ENCODE measurements at places on chromosomes 7 and 10. TPM values are rescaled to one million over a fixed set of nuclear protein-coding genes. Genes with fewer than 3 reads are reported as not detected.

The PDE6C gene
- total RNA-seq, result not detected

The SFRP5 gene
- not detected for total RNA-seq

GRCh38 chr10:94430701-94431100 lies 28.4 kb downstream of the TBC1D12 start:
- DNase-seq, result no peak

The VSTM4 gene
- total RNA-seq, result 0.05 TPM

The TMEM273 gene
- 1.8 TPM for total RNA-seq

The TAS2R3 gene
- 0.25 TPM for total RNA-seq

DNA sequence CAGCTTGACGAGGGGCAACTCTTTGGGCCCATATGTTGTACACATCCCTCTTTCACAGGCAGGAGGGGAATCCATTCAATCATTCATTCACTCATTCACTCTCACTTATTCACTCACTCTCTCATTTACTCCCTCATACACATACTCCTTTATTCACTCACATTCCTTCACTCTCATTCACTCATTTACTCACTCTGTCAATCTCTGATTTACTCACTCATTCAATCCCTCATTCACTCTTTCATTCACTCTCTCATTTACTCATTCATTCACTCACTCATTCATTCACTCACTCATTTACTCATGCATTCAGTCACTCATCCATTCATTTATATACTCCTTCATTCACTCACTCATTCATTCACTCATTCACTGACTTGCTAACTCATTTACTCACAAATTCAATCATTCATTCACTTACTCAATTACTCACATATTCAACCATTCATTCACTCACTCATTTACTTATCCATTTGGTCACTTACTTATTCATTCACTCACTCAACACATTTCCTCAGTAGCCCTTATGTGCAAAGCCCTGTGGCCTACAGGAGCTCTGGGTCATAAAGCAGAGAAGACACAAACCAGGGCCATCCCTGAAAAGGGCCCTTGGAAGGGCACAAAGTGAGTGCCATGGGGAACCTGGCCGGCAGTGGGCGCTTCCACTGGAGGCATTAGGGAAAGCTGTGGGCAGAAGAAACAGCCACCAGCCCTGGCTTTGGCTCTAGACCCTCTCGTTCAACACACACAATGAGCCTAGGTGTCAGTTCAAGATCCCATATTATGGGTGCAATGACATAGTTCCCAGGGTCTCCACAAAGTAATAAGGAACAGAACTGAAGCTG lies 26.0 kb downstream of the HIP1 start:
- no peak for DNase-seq

The FOXI2 gene
- not detected for total RNA-seq

The SEMA3D gene
- not detected for total RNA-seq

DNA sequence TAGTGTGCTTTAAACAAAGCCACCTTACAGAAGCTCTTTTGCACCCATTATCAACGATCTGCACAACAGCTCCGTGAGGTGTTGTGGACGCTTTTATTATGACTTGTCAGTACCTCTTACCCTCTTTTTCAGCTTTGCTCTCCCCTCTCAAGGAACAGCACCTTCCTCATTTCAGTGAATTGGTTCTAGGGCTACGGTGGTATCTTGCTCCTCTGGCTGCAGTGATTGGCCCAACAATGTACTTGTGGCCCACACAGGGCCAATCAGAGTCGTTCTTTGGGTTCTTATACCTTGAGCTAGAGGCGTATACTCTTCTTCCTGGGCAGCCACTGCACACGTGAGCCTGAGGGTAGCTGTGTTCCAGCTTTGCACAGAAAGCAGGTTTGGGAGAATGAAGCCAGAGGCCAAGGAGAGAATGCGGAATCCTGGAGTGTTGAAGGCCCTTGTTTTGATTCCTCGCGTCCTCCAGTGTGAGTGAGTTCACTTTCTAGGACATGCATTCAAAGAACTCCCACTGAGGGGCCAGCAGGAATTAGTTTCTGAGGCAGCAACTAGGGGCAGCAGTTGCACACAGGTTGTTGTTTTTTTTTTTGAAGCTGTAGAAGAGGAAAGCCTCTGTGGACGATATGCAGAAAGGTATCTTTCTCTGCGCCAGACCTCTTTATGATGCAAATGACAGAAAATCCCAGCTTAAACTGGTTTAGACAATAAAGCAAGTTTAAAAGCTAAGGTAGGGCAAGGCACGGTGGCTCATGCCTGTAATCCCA lies 49.8 kb upstream of the PDZD8 start:
- DNase-seq, result no peak

DNA sequence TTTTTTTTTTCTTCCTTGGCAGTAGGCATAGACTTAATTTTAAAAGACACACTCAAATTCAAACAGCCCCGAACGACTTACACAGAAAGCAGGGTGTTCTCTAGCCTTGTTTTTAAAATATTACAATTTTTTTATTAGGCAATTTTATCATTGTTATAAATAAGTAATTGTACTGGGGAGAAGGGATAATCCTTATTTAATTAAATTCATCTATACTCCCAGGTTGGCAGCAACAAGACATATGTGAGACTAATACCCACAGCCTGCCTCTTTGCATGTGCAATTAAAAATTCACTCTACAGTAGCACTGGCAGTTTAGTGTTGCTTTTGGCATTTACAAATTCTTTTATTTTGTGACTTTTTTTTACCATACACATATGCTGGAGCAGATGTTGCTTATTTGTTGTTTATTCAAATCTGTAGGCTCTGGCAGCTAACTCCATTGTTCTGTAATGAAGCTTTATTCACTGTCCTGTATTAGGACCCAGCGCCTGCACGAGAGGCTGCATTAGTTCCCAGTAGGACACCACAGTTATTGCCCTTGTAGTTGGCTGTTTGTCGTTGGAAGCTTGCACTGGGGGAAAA lies 84.9 kb upstream of the PPP1R17 start:
- DNase-seq, result no peak

DNA sequence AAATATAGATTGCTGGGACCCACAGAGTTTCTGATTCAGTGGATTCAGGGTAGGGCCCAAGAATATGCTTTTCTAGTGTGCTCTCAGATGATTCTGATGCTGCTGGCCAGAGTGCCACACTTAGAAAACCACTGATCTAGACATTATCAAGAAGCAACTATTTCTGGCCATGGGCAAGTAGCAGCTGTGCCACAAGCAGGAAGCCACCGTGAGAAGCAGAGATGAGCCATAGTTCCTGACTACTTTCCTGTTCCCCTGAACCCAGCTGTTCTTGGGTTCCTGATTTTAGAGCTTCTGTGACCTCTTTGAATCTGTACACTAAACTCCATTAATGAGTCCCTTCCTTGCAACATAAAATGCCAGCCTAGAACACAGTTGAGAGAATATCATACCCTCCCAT lies 38.1 kb upstream of the PIK3AP1 start:
- DNase-seq, result no peak

DNA sequence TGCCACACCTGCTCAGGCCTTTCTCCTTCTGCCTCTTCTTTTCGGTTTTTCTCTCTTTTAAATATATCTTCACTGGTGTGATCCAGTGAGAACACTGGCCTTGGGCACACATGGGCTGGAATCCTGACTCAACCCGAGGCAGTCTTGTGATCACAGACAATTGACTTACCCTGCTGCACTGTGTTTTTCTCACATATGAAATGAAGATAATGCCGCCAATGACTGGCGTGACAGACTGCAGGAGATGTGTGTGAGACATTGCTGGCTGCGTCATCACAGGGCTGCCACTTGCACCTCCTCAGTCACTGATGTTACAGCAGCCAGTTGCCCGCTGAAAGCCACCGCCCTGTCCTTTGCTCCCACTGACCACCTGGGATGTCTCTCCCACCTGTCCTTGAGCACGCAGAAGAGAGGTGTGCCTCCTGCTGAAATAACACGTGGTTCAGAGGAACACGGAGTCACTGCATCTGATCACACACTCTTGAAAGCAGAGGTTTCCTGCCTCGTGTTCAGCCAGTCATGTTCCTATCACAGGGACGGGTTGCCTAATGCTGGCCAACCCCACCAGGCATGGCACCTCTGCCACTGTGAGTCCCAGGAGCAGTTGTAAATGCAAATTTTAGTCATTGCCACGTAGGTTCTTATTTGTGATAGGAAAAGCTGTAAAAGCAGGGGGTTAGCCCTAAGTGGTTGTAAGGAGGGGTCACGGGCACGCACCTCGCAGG lies 124.6 kb upstream of the LANCL2 start:
- DNase-seq, result no peak

DNA sequence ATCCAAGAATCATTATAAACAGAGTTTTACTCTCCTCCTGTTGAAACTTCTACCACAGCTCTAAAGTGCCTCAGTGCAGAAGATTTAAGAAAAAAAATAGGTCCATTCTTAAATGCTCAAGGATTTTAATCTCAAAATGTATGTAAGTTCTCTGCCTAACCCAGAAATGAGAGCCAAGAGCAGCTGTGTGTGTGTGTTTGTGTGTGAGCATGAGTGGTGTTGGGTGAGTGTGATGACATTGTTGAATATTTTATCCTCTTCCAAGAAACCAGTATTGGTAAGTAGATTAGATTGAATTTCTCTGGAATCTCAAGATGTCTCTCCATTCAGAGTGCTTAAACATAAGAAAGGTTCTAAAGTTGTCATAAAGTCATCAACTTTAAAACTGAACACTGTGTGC lies 363.6 kb upstream of the NFE2L3 start:
- no peak for DNase-seq

- no peak for DNase-seq
Measured at GRCh38 chr10:83957168-83957947, 182.0 kb upstream of the GHITM start.

GRCh38 chr7:5603241-5604140 lies 178.0 kb downstream of the RNF216 start:
- DNase-seq, result no peak

GRCh38 chr10:89388806-89389205 lies 3.6 kb upstream of the IFIT1 start:
- DNase-seq, result no peak

The ATRNL1 gene
- total RNA-seq, result not detected

The RAB19 gene
- 2.8 TPM for total RNA-seq

- DNase-seq, result no peak
Measured at GRCh38 chr7:157643525-157643970, 306.7 kb downstream of the DNAJB6 start.

DNA sequence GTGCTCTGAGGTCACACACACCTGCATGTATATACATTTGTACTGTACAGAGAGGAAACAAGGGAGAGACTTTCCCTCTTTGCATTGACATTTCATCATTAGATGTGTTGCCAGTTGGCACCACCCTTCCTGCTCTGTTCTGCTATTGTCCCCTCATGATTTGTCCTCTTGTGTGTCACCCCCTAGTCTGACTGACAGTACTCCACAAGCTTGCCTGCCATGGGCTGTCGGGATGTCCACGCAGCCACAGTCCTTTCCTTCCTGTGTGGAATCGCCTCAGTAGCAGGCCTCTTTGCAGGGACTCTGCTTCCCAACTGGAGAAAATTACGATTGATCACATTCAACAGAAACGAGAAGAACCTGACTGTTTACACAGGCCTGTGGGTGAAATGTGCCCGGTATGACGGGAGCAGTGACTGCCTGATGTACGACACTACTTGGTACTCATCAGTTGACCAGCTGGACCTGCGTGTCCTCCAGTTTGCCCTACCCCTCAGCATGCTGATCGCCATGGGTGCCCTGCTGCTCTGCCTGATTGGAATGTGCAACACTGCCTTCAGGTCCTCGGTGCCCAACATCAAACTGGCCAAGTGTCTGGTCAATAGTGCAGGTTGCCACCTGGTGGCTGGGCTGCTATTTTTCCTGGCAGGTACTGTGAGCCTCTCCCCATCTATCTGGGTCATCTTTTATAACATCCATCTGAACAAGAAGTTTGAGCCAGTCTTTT lies 9.4 kb downstream of the CLDN12 start:
- no peak for DNase-seq

The TMEM225B gene
- 1.0 TPM for total RNA-seq

The SERPINE1 gene
- 0.11 TPM for total RNA-seq

The OR9A2 gene
- not detected for total RNA-seq

- DNase-seq, result no peak
Measured at GRCh38 chr7:311131-311680, 21.2 kb downstream of the FOXL3 start.

- DNase-seq, result no peak
Measured at GRCh38 chr7:158166386-158167340, 421.0 kb downstream of the PTPRN2 start.

- no peak for DNase-seq
Measured at GRCh38 chr10:124627866-124628675, 116.1 kb downstream of the FAM53B start.

The EN2 gene
- not detected for total RNA-seq

DNA sequence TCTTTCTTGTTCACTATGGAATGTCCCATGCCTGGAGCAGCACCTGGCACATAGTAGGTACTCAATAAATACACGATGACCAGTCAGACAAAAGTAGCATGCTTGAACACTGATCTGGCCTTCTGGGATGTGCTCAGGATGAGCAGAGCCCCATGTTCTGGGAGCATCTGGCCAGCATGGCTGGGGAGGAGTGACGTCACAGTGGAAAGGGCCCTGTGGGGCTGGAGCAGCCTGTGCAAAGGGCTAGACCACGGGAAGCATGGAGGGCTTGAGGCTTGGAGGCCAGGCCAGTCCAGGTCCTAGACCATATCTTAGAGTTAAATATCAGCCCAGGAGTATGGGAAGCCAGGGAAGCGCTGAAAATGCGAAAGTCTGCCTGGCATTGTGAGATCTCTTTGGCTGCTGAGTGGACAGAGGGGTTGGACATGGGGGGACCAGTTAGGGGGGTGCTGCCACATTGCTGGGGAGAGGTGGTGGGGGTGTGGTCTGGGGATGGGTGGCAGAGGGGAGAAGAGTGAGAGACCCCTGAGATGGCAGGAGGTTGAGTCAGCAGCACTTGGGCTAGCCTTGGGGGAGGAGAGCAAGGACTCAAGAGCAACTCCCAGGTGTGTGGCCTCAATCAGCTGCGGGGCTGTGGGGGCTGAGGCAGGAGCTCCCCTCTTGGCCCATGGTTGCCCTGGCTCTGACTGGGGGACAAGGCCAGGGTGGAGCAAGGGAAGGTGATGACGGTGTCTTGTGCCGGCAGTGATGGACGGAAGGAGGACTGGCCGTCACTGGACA lies 34.9 kb downstream of the ZCCHC24 start:
- no peak for DNase-seq

The SORCS1 gene
- not detected for total RNA-seq

The HYAL4 gene
- 0.14 TPM for total RNA-seq

DNA sequence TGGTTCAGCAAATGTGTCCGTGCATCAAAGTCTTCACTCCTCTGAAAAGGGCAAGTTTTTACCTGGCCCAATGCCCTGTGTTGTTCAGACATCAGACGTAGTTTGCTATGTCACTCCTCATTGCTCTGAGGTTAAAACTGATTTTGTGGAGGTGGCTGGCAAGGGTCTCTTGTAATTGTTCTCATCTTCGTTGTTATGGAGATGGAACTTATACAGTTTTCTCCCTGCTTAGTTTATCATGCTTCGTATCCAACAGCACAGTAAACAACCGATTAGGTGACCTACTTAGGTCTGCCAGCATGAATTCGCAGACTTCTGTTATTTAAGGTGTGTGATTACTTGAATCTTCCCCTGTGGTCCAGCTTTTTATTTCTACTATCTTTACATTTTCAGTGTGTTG lies 274.1 kb upstream of the SMIM30 start:
- no peak for DNase-seq

- DNase-seq, result no peak
Measured at GRCh38 chr7:77661816-77662215, 34.4 kb upstream of the RSBN1L start.

The SOSTDC1 gene
- not detected for total RNA-seq

The RPEL1 gene
- total RNA-seq, result not detected
